GDM1 (cell line): ENCODE measurements at places on chromosomes 1 and 21.

GRCh38 chr1:212351588-212352362 is 62.9 kb downstream of the PACC1 start:
- no peak for DNase-seq

GRCh38 chr1:51433972-51434510 is 85.0 kb downstream of the EPS15 start:
- no peak for DNase-seq

GRCh38 chr1:204507317-204508105 is 8.7 kb upstream of the MDM4 start:
- no peak for DNase-seq

DNA sequence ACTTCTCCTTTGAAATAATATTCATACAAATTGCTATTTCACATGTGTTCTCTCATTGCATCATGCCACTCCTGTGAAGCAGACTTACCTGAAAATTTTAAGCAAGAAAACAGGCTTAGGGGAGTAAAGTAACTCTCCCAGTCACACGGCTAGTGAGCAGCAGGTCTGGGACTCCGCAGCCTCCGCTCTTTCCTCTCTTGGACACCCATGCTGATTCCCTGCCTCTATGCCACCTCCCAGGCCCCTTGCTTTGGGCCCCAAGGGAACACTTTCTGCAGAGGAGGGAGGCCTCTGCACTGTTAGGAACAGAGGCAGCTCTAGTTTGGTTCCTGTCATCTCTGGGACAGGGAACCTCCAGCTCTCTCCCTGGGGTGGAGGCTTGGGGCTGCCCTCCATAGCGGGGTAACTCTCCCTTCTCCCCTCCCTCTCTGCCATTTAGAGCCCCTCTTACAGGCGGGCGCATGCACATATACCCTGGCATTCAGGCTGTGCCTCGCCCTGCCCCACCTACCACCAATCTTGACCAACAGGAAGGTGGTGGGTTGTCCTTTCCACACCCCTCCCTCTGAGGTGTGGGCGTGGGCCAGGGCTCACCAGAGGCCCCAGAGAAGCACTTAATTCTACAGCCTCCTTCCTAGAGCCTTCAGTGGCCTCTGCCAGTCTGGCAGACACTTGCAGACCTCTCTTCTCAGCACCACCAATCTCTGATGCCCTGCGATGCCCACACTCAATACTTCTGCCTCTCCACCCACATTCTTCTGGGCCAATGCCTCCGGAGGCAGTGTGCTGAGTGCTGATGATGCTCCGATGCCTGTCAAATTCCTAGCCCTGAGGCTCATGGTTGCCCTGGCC is at the start of gene RXFP4:
Gene RXFP4 (plus strand): TSS at position 646 of the 852 bp plus-strand sequence. CDS start 72 bp downstream, at position 718.
- DNase-seq = no peak

- DNase-seq = no peak
These were observed 1.1 kb upstream of the YBX1 start for GRCh38 chr1:42680921-42681683.

- no peak for DNase-seq
These were observed 2.1 kb downstream of the PLD5 start for GRCh38 chr1:242522304-242522945.

DNA sequence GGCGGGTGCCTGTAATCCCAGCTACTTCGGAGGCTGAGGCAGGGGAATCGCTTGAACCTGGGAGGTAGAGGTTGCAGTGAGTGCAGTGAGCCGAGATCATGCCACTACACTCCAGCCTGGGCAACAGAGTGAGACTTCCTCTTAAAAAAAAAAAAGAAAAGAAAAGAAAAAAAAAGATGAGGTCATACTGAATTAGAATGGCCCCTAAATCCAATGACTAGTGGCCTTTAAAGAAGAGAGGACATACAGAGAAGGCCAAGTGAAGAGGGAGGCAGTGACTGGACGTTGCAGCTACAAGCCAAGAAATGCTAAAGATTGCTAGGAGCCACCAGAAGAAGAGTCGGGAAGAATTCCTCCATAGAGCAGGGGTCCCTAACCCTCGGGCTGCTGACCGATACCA is 76.9 kb upstream of the TIAM1 start:
- DNase-seq = no peak

- DNase-seq = no peak
These were observed 63.2 kb downstream of the PRDM2 start for GRCh38 chr1:13763222-13763621.
